Nephron progenitor cell (in vitro differentiated cells): ENCODE measurements at places on chromosomes 11 and 22.

GRCh38 chr11:35288817-35289541 is 130.4 kb downstream of the SLC1A2 start:
- no peak for DNase-seq

DNA sequence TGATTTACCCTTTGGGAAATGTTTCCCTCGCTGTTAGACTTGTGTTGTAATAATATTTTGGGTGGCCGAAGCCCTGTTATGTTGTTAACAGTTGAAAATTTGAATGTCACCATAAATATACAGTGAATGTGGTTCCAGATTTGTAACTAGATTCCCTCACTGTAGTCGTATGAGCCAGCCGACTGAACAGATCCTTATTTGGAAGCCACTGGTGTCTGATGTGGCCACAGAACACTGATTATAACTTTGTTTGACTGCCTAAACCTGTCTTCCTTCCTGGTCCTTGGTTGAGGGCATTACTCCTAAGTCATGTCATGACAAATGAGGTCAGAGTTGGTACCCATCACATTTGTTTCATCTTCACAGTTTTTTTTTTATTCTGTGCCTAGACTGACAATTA is 45.4 kb downstream of the YAP1 start:
- DNase-seq: no peak

GRCh38 chr11:112156956-112157766 is 6.7 kb downstream of the IL18 start:
- no peak for DNase-seq

- no peak for DNase-seq
Measured at GRCh38 chr11:91998481-91998880, 226.1 kb upstream of the FAT3 start.

DNA sequence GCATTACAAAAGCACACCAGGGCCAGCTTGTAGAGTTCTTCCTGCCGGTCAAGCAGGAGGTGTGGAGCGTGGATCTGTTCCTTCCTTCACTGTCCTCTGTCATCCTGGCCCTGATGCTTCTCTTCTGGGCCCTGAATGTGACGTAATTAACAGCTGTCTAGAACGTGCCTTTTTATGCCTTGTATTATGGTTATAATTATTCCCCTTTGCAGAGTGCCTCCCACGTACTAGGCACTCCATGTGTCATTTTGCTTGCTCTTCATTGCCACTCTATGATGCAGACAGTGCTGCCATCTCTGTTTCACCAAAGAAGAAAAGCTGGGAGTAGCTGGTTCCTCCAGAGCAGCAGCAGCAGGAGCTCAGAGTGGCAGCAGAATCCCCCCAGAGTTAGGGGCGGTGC is 132.1 kb upstream of the TTC12 start:
- no peak for DNase-seq

- no peak for DNase-seq
Measured at GRCh38 chr11:111879637-111879960, 258 bp downstream of the CFAP68 start.

DNA sequence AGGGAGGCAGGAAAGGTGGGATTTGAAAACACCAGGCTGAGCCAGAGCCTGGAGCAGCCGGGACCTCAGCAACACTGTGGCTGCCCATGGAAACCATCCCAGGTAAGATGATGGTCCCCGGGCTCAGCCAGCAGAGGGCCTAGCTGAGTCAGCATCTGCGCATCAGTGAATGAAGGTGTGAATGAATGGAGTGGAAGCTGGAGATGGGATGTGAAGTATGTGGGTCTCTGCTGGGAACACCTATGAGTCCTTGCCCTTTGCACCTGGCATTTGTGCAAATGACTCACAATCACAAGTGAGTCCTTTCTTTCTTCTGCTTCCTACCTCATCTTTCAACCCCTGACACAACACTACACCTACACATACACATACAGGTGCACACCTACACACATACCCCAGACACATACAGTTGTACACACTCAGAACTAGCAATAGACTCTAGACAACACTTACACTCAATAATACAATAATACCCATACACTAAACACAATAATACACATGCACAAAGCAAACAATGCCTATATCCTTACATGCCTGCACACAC is 62.8 kb upstream of the PRDM11 start:
- no peak for DNase-seq
